ENCODE measurements at places on chromosomes 13 and 19.

GRCh38 chr19:56372281-56372680, 21.1 kb downstream of the ZNF582 start:
- DNase-seq, result no peak

DNA sequence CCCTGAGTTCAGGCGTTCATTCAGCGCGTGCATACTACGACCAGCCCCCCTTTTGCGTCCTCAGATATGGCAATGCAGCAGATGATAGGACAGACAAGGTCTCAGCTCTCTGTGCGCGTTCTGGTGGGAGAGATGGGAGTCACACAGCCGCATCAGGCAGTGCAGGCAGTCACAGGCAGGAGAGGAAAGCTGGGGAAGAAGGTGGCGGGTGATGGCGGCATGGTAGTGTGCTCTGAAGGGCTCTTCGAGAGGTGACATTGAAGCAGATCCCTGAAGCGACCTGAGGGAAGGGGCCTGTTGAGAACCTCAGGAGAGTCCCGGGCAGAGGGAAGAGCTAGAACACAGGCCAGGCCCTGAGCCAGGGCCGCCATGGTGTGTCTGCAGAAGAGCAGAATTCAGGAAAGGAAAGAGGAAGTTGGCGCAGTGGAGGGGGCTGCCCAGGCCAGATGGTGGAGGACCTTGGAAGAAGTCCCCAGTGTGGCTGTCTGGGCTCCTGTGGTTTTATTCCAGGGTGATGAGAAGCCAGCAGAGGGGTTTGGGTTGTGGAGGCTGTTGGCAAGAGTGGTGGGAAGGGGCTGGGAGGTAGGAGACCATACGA, 3.5 kb downstream of the USF2 start:
- DNase-seq, result no peak

- DNase-seq, result no peak
These were observed 55.8 kb downstream of the PEPD start for GRCh38 chr19:33465834-33466233.

DNA sequence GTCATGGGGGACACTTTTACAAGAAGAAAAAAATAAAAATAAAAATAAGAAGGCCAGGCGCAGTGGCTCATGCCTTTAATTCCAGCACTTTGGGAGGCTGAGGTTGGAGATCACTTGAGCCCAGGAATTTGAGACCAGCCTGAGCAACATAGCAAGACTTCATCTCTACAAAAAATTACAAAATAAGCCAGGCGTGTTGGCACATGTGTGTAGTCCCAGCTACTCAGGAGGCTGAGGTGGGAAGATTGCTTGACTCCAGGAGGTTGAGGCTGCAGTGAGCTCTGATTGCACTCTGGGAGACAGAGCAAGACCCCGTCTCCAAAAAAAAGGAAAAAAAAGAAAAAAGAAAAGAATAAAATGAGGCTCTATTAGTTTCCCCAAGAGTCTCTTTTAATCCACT, 157.0 kb downstream of the PTPRS start:
- DNase-seq, result no peak

- DNase-seq, result no peak
These were observed 82.6 kb downstream of the PCDH9 start for GRCh38 chr13:67147342-67148133.
